ENCODE measurements at places on chromosomes 5 and 9. TPM values are rescaled to one million over a fixed set of nuclear protein-coding genes. Genes with fewer than 3 reads are reported as not detected.
A peak's percentile ranks its signal among the peaks of the same experiment; 100 is the strongest.

DNA sequence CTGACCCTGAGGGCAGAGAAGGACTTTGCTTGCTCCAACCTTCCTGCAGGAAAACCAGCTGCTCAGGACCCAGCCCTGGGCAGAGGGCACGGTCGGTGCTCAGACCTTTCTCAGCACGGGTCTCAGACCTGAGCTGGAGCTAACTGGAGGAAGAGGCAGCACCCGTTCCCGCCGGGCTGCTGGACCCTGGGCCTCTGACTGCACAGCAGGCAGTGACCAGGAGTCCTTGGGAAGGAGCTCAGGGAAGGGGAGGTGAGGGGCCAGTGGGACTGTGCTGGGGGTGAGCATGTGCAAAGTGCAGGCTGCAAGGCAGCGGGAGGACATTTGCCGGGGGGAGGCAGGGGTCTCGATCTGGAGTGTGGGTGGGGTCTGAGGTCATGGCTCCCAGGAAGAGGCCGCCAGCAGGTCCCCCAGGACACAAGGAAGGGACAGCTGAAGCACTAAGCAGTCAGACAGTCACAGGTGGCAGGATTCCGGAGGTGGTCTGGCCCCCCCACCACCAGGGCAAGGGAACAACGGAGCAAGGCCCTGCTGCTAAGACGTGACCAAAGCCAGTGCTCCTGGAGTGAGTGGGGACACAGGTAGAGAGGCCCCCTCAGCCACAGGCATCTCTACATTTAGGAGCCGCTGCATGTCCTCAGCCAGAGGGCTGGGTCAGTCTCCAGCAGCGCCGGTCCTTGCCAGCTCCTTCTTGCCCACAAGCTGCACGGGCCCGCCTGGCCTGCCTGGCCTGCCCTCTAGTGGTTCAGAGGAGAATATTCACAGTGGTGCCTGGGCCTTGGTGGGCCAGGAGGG, 4.8 kb upstream of the DPM2 start:
- DNase-seq, result no peak

DNA sequence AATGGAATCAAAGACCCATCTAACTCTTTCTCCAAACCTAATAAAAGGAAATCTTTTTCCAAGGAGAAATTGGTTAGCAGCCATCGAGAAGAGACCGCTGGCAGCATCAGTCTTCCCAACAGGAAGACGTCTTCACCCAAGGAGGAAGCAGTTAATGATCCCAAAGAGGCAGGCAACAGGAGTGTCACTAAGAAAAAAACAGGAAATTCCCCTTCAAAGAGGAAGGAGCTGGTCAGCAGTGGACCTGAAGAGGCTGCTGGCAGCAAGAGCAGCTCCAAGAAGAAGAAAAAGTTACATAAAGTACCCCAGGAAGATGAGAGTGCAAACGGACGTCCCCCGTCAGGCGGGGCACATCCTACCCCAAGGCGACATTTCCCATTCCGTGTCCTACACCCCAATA, 143.7 kb downstream of the ELAVL2 start:
- no peak for DNase-seq

Gene FOXD4L6
- total RNA-seq, result not detected

Gene LYSMD3
- 15.0 TPM for total RNA-seq

Gene LRRC26
- total RNA-seq, result not detected

DNA sequence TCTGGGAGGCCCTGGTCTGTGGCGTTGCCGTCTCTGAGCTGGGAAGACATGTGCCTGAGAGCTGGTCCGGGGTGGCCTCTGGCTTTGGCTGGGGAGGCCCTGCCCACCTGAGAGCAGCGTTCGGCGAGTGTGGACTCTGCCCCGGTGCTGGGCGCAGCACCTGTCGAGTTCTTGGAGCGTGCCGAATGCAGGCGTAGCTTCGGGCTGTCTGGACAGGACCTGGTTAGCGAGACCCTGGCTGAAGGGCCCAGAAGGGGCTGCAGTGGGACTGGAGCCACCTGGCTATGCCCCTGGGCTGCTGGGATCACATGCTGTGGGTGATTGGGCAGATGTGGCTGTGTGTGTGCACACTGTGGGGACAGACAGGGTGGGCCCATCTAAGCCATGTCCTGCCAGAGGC, 56.5 kb downstream of the RXRA start:
- DNase-seq, result no peak

DNA sequence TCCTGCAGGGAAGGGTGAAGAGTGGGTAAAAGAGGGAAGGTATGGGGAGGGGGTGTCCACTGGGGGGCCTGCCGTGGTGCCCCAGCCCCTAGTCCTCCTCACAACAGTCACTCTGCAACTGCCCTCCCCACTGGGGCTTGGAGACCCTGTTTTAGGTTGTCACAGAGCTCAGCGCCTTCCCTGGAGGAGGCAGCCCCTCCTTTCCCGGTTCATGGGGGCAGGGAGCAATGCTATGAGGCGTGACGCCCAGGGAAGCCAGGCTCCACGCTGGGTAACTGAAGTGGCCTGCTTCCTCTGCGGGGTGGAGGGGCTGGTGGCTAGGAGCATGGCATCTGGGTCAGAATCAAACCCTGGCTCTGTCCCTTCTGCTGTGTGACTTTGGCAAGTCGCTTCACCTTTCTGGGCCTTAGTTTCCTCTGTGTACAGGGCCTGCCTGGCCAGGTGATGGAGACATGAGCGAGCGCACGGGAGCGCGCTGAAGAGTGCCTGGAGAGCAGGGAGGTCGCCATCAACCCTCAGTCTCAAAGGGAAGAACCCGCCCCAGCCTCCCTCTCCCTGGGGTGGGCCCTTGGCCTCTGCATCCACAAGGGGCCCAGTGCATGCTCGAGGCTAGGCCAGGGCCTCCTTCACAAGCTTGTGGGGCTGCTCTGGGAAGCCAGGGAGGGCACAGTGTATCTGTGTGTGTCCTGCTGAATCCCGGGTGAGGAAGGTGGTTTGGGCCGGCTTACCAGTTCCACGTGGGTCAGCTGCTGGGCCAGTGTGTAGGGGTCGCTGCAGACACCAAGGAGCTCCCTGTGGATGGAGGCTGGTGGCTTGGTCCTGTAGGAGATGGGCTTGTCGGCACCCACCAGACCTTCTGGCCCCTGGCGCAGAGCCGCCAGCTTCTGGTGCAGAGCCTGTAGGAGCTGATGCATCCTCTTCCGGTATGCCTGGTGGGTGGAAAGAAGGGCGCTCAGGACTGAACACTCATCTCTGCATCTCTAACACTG, 56.4 kb upstream of the RNF130 start:
- DNase-seq, result no peak

DNA sequence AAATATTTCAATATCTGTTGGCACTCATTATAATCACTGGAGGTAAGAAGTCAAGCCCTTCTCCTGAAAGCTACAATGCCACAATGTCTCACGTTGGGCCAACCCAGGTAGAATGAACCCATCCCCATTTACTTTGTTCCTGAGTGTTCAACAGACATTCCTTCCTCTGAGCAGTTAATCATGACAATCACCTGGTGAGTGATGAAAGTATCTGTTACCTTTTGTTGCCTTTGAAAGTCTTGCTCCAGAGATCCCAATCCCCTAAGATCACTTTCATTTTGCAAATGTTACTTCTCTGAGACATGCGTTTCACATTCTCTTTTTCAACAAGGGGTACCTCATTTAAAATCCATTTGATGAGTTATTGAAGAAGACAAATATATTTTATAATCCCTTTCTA, 49.3 kb upstream of the MSX2 start:
- no peak for DNase-seq

GRCh38 chr5:40483316-40483715, 196.4 kb upstream of the PTGER4 start:
- no peak for DNase-seq

Gene DIMT1
- total RNA-seq, result 28.8 TPM

GRCh38 chr9:14345354-14346230, 31.7 kb upstream of the NFIB start:
- DNase-seq, result no peak

- peak; percentile 30 for DNase-seq
These were observed 133.3 kb upstream of the RAI14 start for GRCh38 chr5:34522599-34523386.

Gene PFN3
- total RNA-seq, result not detected

- no peak for DNase-seq
These were observed 1249.3 kb downstream of the CDH12 start for GRCh38 chr5:21603796-21604195.

- no peak for DNase-seq
These were observed 229.1 kb downstream of the MTRR start for GRCh38 chr5:8098081-8098480.

Gene MELK
- 2.2 TPM for total RNA-seq

GRCh38 chr5:92944903-92945604, 636.0 kb downstream of the NR2F1-AS1 start:
- no peak for DNase-seq

GRCh38 chr5:145838276-145838675, 3.1 kb upstream of the PRELID2 start:
- no peak for DNase-seq

Gene PCDHA4
- 0.81 TPM for total RNA-seq

Gene LCP2
- 56.9 TPM for total RNA-seq

- no peak for DNase-seq
These were observed 831 bp upstream of the TBC1D9B start for GRCh38 chr5:179908528-179908927.

DNA sequence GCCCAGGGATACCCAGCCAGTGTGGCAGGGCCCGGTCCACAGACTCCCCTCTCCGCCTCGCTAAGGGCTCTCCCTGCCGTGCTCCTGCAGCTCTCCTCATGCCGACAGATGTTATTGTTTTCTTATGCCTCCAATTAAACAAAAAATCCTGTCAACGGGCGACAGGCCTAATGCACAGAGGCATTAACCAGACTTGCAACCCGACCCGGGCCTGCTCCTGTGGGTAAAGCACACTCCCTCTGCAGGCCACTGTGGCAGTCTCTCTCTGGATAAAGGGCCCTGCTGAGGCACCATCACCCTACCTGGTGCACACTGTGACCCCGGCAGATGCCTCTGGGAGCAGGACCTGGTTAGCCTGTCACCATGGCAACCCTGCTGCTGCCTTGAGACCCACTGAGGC, 27.5 kb upstream of the HAND1 start:
- DNase-seq, result no peak

GRCh38 chr5:40331616-40332015, 348.1 kb upstream of the PTGER4 start:
- no peak for DNase-seq

DNA sequence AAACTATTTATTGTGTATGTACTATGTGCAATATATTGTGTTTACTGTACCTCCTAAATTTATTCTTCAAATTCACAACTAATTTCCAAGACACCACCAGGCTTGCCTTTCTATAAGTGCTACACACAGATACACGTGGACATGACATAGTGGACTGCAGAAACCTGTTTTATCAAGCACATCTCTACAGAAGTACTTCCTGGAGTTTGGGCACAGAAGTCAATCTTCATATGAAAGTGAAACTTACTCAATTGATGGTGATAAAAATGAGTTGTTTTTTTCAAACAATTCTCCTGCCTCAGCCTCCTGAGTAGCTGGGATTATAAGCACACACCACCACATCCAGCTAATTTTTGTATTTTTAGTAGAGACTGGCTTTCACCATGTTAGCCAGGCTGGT, 57.6 kb downstream of the NLN start:
- no peak for DNase-seq

Gene RALGPS1
- 7.6 TPM for total RNA-seq

Gene PCDHGB5
- 20.8 TPM for total RNA-seq

- no peak for DNase-seq
These were observed 182.6 kb upstream of the GNA14 start for GRCh38 chr9:77830618-77831285.

Gene QRFP
- total RNA-seq, result not detected

- peak; percentile 79 for DNase-seq
These were observed 146.2 kb downstream of the RGS3 start for GRCh38 chr9:113609562-113610318.

- DNase-seq, result no peak
These were observed 43.2 kb downstream of the NPR3 start for GRCh38 chr5:32754284-32754683.

DNA sequence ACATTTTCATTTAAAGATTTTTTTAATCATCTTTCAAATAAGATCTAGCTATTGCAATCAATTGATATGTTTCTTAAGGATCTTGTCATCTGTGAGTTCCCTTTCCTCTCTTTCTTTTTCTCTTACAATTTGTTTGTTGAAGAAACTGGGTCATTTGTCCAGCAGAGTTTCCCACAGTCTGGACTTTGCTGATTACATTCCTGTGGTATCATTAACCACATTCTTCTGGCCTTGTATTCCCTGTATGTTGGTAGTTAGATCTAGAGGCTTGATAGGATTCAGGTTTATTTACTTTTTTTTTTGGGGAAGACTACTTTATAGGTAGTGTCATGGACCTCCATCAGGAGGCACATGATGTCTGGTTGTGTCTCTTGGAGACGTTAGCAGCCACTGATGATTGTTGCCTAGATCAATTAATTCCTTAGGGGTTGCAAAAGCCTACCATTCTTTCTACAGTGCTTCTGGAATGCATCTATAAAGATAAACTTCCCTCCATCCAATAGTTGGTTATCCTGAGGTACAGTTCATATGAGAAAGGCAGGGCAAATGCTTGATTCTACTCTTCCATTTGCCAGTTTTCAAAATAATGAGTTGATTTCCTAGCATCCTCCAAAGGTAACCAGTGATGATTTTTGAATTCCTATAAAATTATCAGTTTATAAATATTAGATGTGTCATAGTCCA, 14.3 kb downstream of the PDE8B start:
- DNase-seq, result no peak

GRCh38 chr5:24245821-24246220, 399.0 kb downstream of the CDH10 start:
- no peak for DNase-seq

Gene KCNN2
- total RNA-seq, result not detected

Gene FLT4
- total RNA-seq, result 4.8 TPM

GRCh38 chr5:93078082-93079038, 502.7 kb downstream of the NR2F1-AS1 start:
- peak; percentile 49 for DNase-seq

Gene SPATA31D4
- not detected for total RNA-seq

- no peak for DNase-seq
These were observed 158.7 kb upstream of the IER5L start for GRCh38 chr9:129336601-129337331.

DNA sequence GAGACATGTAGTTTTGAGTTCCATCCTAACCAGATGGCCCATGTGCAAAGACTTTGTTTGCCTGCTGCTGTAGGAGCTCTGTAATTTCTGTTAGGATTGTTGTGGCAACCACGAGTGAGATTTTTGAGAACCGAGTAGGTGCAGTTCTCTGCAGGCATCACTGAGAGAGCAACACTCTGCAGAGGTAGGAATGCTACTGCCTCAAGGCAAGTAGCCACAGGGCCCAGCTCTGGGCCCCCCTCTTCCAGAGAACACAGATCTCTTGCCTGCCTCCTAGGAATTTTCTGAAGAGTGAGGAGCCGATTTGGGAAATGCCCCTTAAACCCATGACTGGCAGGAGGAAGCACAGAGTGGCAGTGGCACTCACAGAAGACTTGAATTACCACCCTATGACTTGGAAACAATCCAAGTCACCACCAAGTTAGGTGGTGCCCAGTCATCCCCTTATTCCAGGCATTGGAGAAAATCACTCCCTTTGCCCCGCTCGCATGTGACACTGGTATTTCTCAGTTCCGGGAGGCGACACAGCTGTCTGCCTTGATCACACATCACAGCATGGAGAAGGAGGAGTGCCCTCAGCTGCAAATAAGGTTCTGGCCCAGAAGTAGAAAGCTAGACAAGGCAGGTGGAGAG, 52.5 kb upstream of the SLC2A8 start:
- DNase-seq, result no peak
